GOT3 (cell line): ENCODE measurements at places on chromosomes 1 and 21.

DNA sequence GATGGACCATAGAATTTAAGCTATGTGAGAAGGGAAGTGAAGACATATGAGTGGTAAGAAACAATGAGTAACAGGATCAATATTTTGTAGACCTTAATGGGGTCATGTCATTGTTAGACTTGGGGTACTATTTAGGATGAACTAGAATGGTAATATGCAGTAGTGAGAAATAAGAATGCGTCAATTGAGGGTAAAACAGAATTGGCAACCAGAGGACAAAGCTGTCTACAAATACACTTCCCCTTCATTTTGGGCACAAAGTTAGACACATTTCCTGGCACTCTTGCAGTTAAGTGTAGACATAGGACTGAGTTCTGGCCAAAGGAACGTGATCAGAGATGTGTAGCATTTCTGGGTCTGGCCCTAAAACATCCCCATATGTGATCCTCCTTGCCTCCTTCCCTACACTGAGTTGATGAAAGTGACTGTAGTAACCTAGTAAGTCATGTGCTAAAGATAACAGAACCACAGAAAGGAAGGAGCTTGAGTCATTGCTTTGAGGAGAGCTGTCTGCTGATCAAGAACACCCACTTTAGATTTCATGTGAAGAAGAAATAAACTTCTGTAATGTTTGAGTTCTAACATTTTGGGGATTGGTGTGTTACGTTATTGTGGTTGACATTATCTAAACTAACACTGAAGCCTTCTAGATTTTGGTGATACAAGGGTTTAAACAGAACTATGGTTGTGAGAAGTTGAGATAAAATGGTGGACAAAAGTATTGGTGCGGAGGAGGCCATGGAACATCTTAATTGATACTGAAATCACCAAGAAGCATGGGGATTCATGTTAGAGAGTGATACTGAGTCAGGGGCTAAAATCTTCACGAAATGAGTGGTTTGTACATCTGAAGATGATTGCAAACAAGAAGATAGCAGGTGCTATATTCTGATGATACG lies 41.7 kb downstream of the CD55 start:
- DNase-seq = no peak

GRCh38 chr1:58755468-58755872 lies 28.4 kb downstream of the JUN start:
- peak; percentile 57 for DNase-seq

- no peak for DNase-seq
These were observed 14.7 kb downstream of the OVGP1 start for GRCh38 chr1:111412839-111413238.

DNA sequence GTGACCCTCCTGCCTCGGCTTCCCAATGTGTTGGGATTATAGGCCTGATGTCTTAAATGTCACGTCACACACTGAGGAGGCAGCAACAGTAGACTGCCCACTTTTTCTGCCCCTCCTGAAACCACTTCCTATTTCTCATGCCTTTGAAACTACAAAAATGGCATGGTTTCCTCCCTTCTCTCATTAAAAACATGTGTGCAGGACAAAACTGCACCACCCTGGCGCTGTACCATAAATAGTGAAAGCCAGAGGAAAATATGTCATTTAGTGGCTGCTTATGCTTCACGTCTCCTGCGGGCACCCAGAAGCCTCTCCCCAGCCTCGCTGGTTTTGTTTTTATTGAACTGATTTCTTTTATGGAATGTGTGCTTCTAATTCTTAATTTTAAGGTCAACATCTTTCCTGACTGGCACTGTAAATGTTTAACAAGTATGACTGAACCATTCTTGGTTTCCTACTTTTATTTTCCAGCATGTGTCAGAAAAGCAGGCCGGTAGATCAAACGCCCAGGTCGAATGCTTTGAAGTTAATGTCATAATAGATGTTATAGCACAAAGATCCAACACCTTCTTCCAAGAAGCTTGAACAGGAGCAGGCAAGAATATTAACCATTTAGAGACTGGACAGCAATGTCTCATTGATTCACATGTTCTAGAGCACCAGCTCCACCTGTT lies 59.6 kb upstream of the C1orf87 start:
- no peak for DNase-seq

GRCh38 chr1:59688976-59689375 lies 125.8 kb upstream of the HOOK1 start:
- no peak for DNase-seq

GRCh38 chr1:185759061-185759460 lies 24.9 kb downstream of the HMCN1 start:
- DNase-seq = no peak

DNA sequence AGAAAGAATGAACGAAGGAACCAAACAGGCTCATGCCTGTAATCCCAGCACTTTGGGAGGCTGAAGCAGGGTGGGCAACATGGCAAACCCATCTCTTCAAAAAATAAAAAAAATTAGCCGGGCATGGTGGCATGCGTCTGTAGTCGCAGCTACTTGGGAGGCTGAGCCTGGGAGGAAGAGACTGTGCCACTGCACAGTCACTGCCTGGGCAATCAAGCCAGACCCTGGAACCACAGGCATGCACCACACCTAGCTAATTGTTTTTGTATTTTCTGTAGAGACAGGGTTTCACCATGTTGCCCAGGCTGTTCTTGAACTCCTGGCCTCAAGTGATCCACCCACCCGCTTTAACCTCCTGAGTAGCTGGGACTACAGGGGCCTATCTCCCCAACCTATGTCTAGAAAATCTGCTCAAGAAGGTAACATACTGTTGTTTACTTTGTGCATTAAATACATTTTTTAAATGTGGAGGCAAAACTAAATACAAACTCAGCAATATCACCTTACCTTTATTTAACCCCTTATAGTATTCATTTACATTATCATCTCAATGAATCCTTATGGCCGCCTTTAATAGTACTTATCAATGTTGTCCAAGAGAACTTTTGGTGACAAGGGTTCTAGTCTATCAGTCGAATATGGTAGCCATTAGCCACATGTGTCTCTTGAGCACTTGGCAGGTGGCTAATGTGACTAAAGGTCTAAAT lies 2.7 kb downstream of the KHDC4 start:
- DNase-seq = no peak

GRCh38 chr21:30479259-30479658 lies 908 bp downstream of the KRTAP19-1 start:
- no peak for DNase-seq

DNA sequence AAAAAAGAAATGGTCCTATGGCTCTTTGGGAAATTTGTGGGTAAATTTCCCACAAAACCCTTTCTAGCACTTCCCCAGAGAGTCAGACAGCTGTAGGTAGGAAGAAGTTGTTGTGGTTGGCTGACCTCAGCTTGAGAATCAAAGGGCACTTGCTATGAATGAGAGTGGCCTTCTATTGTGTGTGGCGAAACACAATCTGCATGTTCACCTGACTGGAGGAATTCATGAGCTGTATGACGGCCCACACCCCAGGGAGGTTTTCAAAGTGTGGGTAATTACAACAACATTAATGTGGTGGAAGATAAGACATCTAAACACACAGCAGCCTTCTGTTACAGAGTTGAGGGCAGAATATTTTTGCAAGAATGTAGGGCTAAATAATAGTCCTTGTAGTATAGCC lies 38.8 kb downstream of the NGF start:
- DNase-seq = no peak

DNA sequence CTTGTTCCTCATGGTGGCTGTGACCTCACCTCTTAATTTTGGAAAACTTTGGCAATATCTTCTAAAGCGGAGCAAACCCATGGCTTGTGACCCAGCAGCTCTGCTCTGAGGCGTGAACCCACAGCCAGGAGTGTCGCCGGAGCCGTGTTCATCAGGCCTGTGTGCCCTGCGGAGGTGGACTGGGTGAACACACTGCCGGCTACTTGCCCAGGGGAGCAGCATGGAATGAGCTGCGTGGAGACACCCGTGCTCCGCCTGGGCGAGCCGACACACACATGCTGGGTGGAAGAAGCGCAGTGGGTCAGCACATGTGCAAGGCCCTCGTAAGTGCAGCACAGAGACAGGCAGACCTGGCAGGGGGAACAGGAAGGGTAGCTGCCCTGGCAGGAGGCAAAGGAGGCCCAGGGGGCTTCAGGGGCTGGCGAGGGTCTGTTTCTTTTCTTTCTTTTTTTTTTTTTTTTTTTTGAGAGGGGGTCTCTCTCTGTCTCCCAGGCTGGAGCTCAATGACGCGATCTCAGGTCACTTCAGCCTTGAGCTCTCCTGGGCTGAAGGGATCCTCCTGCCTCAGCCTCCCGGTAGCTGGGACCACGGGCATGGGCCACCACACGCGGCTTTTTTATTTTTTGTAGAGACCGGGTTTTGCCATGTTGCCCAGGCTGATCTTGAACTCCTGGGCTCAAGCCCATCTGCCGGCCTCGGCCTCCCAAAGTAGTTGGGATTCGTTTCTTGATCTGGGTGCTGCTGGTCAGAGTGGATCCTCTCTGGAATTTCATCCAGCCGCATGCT lies 41.8 kb downstream of the AGPAT3 start:
- no peak for DNase-seq

DNA sequence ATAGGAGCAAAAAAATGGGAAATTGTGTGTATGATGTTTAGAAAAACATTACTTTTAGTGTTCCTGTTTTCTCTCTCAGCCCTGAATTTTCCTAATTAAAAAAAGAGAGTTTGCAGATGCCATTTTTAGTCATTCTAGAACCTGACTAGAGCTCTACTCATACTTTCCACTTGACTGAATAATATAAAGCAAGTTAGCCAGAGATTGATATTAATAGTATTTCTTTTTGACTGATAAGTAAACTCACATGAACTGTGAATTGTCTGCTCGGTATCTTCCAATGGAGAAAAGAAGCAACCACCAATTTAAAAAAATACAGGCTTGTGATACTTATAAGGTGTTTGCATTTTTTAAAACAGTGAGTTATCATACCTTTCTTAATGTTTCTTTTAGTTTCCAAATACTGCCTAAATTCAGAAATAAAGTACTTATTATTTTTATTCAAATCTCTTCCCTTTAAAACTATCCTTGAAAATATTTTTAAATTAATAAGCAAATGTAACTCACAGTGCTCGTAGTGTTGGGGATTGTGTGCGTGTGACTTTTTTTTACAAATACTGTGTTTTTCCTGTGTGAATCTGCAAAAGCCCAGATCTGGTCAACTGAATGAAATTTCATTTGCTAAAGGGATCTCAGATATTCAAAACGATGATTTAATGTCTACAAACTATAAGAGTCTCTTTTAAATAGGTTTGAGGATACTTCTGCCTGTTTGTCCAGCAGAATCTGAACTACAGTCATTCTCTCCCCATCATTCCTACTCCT lies 9.8 kb downstream of the RAP1A start:
- DNase-seq = no peak

GRCh38 chr1:25150985-25151495 lies 81.3 kb downstream of the SYF2 start:
- no peak for DNase-seq

- no peak for DNase-seq
These were observed 33.4 kb downstream of the NUCKS1 start for GRCh38 chr1:205716371-205717132.

- no peak for DNase-seq
These were observed 13.1 kb downstream of the ATP13A2 start for GRCh38 chr1:16998589-16998988.

GRCh38 chr1:26848941-26849774 lies 13.8 kb upstream of the SFN start:
- peak; percentile 71 for DNase-seq

DNA sequence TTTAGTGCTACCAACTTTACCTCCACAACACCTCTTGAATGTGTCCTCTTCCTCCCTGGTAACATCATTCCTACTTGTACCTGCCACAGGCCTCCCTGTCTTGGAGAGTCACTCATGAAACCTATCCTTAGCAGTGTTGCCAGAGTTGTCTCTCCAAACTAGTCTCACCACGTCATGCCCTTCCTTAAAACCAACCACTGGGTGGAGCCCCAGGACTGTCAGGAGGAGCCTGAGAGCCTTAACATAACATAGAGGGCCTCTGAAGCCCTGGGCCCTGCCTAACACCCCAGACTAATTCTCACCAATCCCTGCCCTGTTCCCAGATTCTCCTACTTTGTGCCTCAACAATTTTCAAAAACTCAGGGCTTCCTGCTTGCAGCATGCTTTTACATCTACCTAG lies 65.3 kb downstream of the ZNF697 start:
- DNase-seq = no peak

DNA sequence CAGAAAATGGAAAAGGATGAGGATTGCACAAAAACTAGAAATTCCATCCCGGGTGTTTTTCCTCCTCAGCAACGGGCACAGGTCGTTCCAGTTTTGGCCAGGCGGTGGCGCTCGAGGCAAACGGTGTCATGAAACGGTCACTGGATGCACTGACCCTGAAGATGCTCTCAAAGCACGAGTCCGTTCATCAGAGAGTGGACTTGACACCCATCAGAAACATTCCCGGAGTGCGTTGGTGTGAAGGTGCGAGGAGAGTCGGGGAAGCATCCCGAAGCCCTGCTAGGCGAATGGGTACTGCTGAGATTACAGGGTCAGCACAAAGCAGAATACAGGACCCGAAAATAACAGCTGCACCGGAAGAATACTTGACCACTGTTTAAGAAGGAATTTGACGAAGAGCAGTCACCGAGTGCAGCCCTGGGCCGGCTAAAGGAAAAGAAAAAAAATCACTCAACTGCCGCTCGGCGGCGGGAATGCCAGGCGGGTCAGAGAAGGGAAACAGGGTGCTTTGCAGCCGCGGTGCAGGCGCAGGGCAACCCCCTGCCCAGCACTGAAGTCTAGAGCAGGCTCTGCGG lies 71.7 kb upstream of the ETS2 start:
- peak; percentile 53 for DNase-seq

- DNase-seq = no peak
These were observed 58.1 kb downstream of the CASZ1 start for GRCh38 chr1:10738061-10739058.

DNA sequence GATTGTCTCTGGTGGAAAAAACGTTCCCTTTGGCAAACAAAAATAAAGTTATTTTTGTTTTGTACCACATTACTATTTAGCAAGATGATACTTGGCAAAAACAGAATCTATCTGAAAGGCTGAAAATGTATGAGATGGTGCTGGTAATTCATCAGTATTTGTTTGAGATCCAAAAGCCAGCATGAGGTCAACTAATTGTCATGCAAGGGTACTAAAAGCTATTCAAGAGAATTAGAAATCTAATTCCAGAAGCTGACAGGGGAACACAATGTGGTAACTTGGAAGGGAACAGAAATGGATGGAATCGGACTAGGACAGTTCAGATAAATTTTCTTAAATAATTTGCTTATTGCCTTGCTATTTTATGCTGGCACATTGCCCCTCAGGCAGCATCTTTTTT lies 263.8 kb downstream of the KCNT2 start:
- DNase-seq = no peak

DNA sequence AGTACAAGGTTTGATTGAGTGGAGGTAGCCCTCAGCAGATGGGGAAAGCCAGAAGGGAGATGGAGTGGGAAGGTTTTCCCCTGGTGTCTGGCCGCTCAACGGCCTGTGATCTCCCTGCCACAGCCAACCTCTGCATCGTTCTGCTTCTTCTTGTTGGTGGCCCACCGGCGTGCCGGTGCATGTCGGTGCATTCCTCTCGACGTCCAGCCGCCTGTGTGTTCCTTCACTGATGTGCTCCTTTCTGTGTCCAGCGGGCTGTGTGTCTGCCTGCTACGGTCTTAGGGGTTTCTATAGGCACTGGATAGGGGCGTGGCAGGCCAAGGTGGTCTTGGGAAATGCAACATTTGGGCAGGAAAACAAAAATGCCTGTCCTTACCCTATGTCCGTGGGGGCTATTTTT lies 101.0 kb downstream of the XPR1 start:
- DNase-seq = no peak
